ENCODE measurements at places on chromosomes 1 and 21. TPM values are rescaled to one million over a fixed set of nuclear protein-coding genes. Genes with fewer than 3 reads are reported as not detected.

DNA sequence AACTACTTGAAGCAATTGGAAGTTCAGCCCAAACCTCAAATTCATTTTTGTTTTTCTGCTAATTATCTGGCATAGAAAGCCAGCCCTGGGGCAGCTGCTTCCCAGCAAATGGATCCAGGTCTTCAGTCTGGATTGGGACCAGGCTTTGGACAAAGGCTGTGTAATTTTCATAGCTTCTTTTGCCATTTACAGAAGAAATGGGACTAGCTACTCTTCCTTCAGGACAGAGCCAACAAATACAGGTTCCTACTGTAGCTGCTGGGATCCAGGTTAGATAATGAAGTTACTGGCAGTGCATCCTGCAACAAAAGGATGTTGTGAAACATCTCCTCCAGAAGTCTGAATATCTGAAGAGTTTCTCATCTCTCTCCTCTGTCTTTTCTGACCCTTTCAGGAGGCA lies 171.5 kb upstream of the CAMK1G start:
- DNase-seq: no peak

- no peak for DNase-seq
Observed at GRCh38 chr1:116572099-116572498, 1.3 kb upstream of the CD58 start.

The C4BPA gene
- not detected for total RNA-seq

DNA sequence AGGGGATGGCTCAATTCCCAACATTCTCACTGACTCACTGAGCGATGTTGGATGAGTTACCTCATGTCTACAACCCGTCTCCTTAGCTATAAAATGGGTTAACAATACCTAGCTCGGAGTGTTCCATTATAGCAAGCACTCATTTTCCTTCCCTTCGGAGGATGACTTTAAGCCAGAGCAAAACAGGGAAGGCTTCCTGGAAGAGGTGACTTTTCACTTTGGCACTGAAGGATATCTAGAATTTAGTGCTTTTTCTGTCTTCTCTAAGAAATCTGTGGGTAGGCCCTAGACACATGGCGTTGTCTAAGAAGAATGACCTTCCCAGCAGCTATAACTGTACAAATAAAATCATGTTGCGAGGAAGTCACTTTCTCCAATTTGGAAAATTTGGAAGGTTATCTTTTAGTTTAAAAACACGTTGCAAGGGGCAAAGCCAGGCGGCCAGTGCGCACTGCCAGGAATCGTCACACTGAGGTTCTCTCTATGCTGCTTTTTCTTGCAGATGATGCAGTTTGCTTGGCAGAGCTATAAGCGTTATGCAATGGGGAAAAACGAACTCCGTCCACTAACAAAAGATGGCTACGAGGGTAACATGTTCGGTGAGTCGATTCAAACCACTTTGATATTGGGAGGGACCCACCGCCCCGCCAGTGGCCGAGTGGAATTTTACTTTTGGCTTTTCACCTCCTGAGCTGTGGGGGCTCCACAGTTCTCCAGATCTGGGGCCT lies 69.5 kb downstream of the MAN1C1 start:
- no peak for DNase-seq

- no peak for DNase-seq
Observed at GRCh38 chr1:7954683-7955082, 6.8 kb upstream of the PARK7 start.

DNA sequence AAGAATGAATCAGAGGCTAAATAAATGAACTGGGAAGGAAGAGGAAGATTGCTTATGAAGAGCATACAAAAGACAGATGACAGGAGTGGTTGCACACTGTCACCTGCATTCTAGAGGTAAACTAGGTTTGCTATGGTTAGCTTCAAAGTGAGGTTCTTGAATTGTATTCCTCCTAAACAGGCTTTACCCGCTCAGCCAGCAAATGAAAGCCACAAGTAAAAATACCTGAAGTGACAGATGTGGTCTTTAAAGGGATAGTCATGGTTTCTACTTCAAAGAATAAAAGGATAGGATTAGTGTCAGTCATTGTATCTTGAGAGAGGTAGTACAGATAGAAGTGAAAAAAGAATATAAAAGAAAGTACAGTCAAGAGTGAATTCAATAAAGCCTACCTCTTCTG lies 32.4 kb upstream of the PRDX6 start:
- DNase-seq: no peak

GRCh38 chr1:164824542-164824941 lies 265.6 kb downstream of the PBX1 start:
- no peak for DNase-seq

The RGS7 gene
- total RNA-seq: 0.06 TPM

GRCh38 chr1:98405581-98406074 lies 255.9 kb upstream of the SNX7 start:
- DNase-seq: no peak

- no peak for DNase-seq
Observed at GRCh38 chr1:229478852-229479251, 29.3 kb downstream of the NUP133 start.

The LENEP gene
- not detected for total RNA-seq

DNA sequence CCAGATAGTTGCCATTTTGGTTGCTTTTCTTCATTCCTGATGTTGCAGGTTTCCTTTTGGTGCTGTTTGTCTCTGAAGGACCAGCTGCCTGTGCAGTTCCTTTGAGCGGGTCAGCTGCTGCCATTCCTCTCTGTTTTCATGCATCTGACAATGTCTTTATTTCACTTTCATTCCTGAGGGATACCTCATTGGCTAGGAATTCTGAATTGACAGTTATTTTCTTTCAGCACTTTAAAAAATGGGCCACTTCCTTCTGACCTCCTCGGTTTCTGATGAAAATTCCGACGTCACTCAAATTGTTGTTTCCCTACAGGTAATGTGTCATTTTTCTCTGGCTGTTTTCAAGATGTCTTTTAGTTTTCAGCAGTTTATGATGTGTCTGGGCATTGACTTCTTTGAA lies 24.8 kb downstream of the CCSAP start:
- DNase-seq: no peak

The NID1 gene
- 19.2 TPM for total RNA-seq

DNA sequence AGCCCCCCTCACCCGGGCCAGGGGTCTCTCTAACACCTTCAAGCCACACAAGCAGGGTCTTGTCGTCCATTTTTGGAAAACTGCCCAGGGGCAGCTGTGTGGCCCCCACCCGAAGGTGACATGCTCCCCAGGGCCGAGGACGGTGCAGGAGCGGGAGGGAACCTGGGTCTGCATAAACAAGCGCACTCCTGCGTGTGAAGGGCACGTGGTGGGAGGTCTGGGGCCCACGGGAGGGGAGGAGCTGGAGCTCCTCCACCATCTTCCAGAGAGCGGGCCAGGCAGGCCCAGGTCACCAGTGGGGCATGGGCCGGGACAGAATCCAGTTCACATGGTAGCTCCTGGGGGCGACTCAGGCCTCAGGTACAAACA lies 16.5 kb downstream of the CFAP74 start:
- no peak for DNase-seq

DNA sequence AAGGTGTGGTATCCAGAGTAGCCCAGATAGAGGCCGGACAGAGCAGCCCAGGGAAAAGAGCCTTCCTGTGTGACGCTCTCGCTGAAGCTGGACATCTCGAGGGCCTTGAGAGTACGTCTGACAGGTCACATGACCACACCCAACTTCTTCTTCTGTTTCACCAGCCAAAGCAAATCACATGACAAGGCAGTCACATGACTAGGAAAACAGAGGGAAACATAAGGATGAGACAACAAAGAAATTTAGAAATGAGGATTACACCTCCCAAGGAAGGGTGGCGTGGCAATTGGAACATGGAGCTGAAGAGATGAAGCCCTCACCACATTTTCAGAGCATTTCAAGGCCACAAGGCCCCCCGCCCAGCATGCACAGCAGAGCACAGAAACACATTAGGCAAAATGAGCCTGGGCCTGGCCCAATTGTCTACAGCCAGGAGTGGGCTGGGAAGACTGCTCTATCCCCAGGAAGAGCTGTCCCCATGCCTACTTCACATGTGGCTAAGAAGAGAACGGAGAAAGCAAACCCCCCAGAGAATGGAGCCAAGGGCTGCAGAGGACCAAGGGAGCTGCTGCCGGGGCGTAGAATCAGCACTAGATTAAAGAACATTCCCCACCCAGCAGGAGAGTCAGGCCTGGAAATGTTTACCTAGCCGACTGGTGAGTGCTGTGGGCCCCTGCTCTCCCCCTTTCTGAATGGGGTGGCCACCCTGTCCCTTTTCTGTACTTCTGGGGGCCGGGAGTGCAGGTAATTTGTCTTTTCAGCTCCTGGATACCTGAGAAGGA lies 305.1 kb downstream of the NPHP4 start:
- no peak for DNase-seq

DNA sequence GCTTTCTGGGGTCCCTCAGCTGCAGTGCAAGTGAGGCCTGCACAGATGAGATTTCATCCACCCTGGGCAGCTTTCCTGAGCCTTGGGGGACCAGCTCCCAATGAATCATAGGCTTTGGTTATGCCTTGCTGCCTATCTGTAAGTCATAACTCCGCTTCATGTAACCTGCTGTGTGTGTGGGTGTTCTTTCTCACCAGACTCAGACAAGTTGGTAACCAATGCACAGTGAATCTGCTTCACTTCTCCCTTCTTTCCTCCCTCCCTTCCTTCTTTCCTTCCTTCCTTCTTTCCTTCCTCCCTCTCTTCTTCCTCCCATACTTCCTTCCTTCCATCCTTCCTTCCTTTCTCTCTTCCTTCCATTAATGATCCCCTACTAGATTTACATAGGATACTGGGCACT lies 34.4 kb upstream of the PSMB2 start:
- peak; percentile 27 for DNase-seq

DNA sequence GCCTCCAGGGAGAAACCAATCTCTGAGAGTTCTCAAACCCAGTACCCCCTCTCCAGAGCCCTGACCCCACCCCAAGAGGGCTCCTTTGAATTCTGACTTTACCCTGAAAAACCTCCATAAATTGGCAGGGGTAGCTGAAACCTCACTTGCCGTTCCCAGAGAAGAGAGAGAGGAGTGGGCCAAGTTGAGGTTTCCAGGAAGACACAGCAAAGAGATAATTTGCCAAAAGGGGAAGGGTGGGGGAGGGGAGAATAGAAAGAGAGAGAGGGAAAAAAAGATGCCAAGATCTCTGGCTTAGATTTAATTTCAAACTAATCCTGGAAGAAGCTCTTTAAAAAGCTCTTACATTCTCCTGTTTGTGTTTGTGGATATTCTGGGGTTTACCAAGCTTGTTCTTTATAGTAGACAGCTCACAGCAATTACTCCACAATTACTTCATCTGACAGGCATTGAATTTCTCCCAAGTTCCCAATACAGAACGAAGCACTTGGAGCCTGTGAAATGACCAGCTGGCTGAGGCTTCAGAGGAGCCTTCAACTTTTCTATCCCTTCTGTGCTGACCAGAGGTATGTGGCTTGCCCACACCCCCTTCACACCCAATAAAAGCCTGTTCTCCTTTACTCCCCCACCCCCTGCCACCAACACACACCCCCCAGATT lies 1.1 kb upstream of the GRHL3 start:
- DNase-seq: no peak

DNA sequence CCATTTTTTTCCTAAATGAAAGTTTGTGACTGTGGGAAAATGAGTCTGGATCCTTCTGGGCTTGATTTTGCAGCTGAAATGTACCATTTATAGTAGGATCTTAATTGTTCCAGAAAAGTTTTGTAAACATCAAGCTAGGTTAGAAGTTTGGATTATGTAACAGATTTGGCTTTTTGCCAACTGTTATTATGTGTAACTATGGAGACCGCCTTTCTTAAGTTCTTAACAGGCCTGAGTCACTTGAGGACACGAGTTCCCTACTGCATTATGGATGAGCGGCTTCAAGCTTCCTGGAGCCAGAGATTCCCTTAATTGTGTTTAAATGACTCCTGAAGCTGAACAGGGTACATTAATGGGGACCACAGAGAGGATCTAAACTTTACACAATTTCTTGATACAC lies 22.2 kb downstream of the SLC25A33 start:
- DNase-seq: peak; percentile 96
